ENCODE measurements at places on chromosomes 2 and 18. TPM values are rescaled to one million over a fixed set of nuclear protein-coding genes. Genes with fewer than 3 reads are reported as not detected.

The PDCD1 gene
- 23.0 TPM for total RNA-seq

The KCNG2 gene
- total RNA-seq = not detected

The RFX8 gene
- 2.3 TPM for total RNA-seq

DNA sequence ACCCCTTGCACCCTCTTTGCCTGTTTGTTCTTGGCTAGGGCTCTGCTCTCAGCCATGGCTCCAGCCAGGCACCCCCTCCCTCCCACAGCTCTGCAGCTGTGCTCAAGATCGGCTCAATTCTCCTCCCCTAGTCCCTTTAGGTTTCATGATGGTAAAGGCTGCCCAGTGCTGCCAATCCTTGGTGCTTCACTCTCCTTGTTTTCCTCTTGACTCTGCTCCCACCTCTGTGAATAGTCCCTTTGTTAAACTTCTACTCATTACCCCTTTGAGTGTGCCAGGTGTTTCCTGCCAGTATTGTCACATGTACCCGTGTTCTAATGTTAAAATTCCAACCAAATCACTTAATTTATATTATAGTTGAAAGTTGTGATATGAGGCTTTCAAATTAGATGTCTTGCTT lies 101.0 kb upstream of the CERS6 start:
- no peaks in the 10 kb centered on the region for H3K27me3 ChIP-seq
- H3K4me1 ChIP-seq = peaks cover 33% of the 10 kb centered on the region
- no peak overlapping the region for H3K4me3 ChIP-seq
- peaks cover 6% of the 10 kb centered on the region for H3K36me3 ChIP-seq
- no peak overlapping the region for H3K27ac ChIP-seq

GRCh38 chr2:200615247-200615646 lies 29.4 kb downstream of the AOX1 start:
- H3K4me3 ChIP-seq = no peak overlapping the region
- DNase-seq = no peak
- H3K4me1 ChIP-seq = peaks cover 26% of the 10 kb centered on the region
- H3K36me3 ChIP-seq = no peaks in the 10 kb centered on the region
- peaks cover 6% of the 10 kb centered on the region for H3K27me3 ChIP-seq
- H3K27ac ChIP-seq = no peak overlapping the region

- no peaks in the 10 kb centered on the region for H3K36me3 ChIP-seq
- DNase-seq = no peak
- no peak overlapping the region for H3K4me3 ChIP-seq
- H3K4me1 ChIP-seq = no peaks in the 10 kb centered on the region
These were observed 23.6 kb downstream of the KCTD1 start for GRCh38 chr18:26524504-26525351.

- no peaks in the 10 kb centered on the region for H3K27me3 ChIP-seq
- H3K4me3 ChIP-seq = no peak overlapping the region
- H3K4me1 ChIP-seq = peaks cover 33% of the 10 kb centered on the region
- no peaks in the 10 kb centered on the region for H3K36me3 ChIP-seq
- no peak for DNase-seq
These were observed 15.3 kb upstream of the CD28 start for GRCh38 chr2:203691149-203691548.

- H3K4me3 ChIP-seq = no peak overlapping the region
- DNase-seq = no peak
- no peak overlapping the region for H3K27ac ChIP-seq
- H3K27me3 ChIP-seq = no peaks in the 10 kb centered on the region
- H3K4me1 ChIP-seq = peaks cover 21% of the 10 kb centered on the region
These were observed 303.1 kb upstream of the FBXO11 start for GRCh38 chr2:48209214-48209885.

DNA sequence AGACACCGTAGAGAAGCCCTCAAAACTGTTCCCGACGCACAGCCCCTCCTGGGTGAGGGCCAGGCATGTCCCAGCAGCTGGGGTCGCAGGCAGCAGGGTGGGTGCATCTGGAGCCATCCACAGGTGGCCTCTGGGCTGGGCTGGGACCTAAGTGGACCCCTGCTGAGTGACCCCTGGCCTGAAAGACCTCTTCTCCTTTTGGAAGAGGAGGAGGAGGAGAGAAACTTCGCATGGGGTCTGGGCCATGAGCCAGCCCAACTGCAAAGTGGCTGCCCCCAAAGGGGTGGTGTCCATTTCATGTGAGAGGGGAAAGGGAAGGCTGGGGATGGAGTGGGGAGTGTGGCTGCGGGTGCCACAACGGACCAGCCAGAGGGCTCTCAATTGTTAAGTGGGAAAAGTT lies 25.1 kb downstream of the ANO7 start:
- peaks cover 1% of the 10 kb centered on the region for H3K36me3 ChIP-seq
- no peak overlapping the region for H3K4me3 ChIP-seq
- peaks cover 3% of the 10 kb centered on the region for H3K4me1 ChIP-seq
- no peak for DNase-seq
- no peak overlapping the region for H3K27ac ChIP-seq

GRCh38 chr18:77056344-77057005 lies 76.1 kb downstream of the MBP start:
- peaks cover 5% of the 10 kb centered on the region for H3K36me3 ChIP-seq
- H3K4me3 ChIP-seq = peak overlapping the region; percentile 68
- no peaks in the 10 kb centered on the region for H3K27me3 ChIP-seq
- peak overlapping the region; percentile 99 for H3K27ac ChIP-seq

Measured in activated T-cell treated with anti-CD3 and anti-CD28 coated beads, Interleukin-2, amount 50 U/mL, for 72 hours (primary cell).